ENCODE measurements at places on chromosomes 6 and 20.

- DNase-seq = no peak
Observed at GRCh38 chr6:111770263-111771093, 102.8 kb downstream of the FYN start.

- DNase-seq = no peak
Observed at GRCh38 chr6:107115695-107116327, 496 bp upstream of the BEND3 start.

DNA sequence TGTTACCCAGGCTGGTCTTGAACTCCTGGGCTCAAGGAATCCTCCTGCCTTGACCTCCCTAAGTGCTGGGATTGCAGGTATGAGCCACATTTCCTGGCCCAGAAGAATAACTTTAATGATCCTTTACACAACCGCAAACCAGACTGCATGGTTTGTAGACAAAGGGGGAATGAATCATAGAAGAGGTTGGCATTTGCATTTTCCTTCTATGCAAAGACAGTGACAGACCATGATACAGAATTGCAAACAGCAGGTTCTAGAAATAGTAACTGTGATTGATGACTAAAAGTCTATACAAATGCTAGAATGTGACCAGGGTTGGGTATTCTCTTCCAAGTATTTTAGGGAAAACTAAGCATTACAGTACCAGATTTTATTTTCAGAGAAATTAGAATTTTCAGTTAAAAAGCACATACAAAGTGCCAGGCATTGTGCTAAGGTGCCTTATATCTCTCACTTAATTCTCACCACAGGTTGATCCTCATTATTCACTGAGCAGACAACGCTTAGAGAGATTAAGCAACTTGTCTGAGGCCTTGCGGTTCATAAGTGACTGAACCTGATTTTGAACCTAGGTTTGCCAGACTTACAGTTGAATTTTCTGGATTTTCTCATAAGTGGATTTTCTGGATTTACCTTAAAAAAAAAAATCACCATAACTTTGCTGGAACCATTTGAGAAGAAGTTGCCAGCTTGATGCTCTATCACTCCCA lies 146.6 kb downstream of the ZFAND3 start:
- DNase-seq = no peak

GRCh38 chr20:55333798-55334197 lies 671.5 kb downstream of the CBLN4 start:
- DNase-seq = no peak

GRCh38 chr20:3547906-3548305 lies 77.1 kb downstream of the ATRN start:
- no peak for DNase-seq

DNA sequence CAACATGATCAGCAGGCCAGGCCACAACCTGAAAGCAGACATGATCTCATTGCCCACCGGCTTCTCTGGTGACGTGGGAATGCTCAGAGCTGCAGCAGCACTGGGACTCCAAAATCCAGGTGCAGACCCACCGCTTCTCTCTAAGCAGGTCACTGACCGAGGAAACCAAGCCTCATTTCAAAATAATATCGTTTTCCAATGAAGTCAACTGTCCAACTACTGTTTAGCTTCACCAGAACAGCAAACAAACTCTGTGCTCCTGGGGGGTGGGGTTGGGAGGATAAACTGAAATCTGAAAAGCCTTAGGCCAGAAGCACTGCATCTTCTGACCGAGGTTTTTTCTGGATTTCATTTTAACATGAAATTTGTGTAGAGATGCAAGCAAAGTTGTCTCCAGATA lies at the start of gene GPLD1:
GPLD1 (minus strand) TSS at position 109 of the 400 bp plus-strand sequence; CDS start at position 42, 67 bp downstream.
- no peak for DNase-seq

- no peak for DNase-seq
Observed at GRCh38 chr6:118679327-118679901, 28.0 kb upstream of the CEP85L start.

DNA sequence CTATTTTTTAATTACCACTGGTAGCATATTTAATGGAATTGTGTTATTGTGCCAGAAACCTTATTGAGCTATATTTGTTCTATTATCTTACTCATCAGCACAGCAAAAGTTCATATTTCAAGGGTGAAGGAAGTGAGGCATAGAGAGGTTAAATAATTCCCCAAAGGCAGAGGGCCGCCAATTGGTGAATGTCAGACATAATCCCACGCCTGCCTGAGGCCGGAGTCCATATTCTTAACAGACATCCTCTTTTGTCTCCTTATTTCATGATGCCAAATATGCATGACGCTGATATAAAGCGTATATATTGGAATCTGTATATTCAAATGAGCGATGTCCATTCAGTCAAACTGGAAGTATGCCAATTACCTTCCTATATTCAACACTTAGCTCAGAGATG lies 505.0 kb upstream of the SLC35B3 start:
- DNase-seq = no peak

DNA sequence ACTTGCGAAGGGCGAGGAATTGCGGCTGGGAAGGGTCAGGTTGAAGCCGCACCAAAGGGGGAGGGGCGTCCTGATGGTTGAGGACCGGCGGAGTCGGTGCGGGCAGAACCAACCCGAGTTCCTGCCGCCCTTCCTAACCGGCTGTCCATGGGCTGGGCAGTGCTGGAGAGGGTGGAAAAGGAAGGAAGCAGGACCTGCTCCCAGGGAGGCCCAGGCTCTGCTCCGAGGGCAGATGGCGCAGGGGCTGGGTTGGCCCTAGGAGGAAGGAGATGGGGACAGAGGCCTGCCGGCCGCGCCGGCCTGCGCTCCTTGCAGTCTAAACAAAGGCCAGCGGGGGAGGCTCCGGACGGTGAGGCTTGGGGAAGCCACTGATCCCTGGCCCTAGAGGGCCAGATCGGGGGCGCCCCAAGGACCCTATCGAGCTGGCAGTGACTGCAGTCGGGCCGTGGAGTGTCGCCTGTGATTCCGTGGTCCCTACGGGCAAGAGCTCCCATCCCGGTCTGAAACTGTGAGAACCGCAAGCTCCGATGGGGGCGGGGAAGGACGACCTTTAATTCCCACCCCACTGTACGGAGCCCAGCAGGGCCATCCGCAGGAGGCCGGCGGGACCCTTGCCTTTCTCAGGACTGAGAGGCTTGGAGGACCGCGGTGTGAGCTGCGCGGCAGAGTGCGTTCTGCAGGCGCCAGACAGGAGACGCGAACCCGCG lies 39.4 kb downstream of the YTHDF1 start:
- DNase-seq = no peak

DNA sequence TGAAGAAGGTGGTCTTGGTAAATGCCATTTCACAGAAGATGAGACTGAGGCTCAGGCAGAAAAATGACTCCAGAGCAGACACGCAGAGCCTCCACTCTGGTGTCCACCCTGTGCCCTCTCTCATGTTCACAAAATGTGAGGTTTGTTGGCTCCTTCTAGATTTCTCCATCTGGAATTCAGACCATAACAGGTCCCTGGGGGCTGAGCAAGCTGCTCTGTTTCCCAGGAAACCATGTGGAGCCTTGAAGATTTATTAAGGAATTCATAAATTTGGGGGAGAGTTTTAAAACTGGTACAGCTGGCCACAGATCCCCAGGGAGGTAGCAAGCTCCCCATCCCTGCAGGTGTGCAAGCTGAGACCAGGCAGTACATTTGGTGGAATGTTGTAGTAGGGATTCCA lies 38.8 kb upstream of the SIRPA start:
- DNase-seq = no peak

- DNase-seq = no peak
Observed at GRCh38 chr6:163837691-163838431, 423.3 kb downstream of the QKI start.

GRCh38 chr6:56571605-56572004 lies 71.1 kb downstream of the DST start:
- DNase-seq = no peak

GRCh38 chr6:148981515-148981914 lies 234.7 kb downstream of the UST start:
- DNase-seq = no peak

GRCh38 chr20:56943946-56944945 lies 315.1 kb downstream of the TFAP2C start:
- DNase-seq = no peak

- DNase-seq = no peak
Observed at GRCh38 chr6:34301408-34301807, 52.6 kb upstream of the SMIM29 start.

GRCh38 chr6:85673198-85674139 lies 30.8 kb upstream of the SYNCRIP start:
- DNase-seq = no peak

DNA sequence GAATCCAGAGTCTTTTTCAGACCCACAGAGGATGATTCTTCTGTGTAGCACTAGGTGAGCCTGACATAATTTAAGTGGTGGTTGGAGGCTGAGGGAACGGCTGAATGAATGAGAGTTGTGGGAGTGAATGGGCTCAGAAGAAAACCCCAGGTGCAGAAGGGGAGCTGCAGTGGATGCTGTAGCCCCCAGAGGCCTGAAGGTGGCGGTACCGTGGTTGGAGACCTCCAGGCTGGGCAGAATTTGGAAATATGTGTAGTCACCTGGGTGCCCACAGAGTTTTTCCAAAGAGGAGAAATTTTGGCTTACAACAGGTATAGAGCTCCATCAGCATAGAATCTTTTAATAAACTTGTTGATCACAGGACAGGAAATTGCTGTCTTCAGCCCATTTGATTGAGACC lies 6.5 kb upstream of the RAET1G start:
- no peak for DNase-seq

GRCh38 chr6:45595010-45595851 lies 217.5 kb upstream of the SUPT3H start:
- no peak for DNase-seq

DNA sequence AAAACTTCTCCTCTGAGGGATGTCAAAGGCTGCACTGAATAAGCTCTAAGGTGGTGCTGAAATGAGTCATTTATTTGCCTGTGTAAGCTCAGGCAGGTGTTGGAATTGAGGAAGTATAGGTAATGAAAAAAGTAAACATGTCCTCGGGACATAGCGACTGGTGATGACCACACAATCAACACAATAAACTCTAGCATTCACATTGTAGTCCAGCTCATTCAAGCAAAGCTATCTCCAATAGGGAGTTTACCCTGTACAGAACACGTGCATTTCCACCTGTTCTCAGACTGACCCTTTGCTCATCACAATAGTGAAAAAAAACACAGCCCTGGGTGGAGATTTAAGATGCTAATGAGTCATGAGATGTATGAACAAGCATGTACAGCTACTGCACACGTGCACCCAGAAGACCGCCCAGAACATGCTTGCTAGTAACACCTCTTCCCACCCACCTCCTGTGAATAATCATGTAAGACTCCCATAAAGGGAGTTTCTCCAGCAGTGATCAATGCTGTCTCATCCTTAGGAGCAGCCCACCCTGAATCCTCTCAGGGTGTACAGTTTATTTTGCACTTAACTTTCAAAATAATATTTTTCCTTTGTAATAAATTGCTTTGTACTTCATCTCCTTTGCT lies 33.0 kb upstream of the POU5F1 start:
- DNase-seq = no peak

DNA sequence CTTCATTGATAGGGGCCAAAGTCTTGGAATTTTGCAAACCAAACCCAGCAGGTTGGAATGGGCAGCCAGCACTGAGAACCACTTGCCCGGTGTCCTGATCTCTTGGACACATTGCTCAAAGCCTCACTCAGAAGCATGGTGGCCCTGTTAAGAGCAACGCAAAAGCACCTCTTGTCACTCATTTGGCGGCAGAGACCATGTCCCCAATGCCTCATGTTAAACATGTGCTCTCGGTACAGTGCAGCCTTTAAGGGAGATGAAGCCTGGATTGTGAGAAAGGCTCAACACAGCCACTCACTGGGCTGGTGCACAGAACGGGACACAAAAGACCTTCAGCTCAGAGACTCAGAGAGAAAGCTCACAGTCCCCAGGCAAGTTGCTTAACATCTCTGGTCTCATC lies 298.4 kb upstream of the PRDM1 start:
- DNase-seq = no peak

GRCh38 chr6:168158213-168158979 lies 79.4 kb upstream of the FRMD1 start:
- no peak for DNase-seq

DNA sequence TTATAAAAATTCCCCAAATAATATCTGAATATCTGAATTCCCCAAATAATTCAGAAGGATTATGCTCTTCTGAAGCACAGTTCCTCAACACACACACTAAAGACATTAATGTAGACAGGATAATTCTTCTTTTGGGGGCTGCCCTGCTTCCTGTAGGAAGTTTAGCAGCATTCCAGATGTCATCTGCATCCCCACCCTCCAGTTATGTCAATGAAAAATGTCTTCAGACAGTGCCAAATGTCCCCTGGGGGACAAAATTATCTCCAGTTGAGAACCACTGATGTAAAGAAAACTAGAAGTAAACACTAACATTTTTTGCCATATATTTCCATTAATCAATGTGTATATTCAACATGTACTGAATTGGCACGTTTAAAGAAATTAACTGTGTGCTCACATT lies 25.9 kb upstream of the NAA20 start:
- no peak for DNase-seq

DNA sequence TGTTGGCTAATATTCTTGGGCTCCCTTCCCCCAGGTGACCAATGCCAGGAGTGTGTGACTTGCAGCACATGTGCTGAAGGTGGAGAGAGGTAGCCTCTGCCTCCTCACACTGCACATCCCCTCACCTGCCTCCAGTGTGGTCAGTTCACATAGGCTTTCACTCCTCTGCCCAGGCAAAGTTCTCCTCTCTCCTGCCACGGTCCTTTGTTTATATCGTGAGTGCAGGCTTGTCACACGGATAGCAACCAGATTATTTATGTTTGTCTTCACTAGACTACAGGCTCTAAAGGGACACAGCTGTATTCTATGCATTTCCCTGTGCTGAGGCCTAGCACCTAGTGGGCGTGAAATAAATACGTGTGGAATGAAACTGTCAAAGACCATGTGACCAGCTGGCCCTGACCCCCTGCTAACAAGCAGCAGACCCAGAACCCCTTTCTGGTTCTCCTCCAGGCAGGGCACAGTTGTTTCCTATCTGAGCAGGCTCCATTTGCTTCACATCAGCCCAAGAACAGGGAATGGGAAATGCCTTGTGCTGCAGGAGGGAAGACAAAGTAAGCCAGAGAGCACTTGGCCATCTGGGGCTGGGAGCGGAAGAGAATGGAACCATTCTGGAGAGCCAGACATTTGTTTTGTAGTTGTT lies 42.3 kb downstream of the UNC5CL start:
- DNase-seq = peak; percentile 30

- DNase-seq = no peak
Observed at GRCh38 chr20:22001886-22002285, 296.4 kb downstream of the PAX1 start.

Data from NT2/D1 (cell line).